A375 (cell line): ENCODE measurements at places on chromosomes 2 and 18. TPM values are rescaled to one million over a fixed set of nuclear protein-coding genes. Genes with fewer than 3 reads are reported as not detected.

The SLC39A6 gene
- 48.2 and 53.8 TPM in 2 replicates for total RNA-seq

The PLGLB2 gene
- total RNA-seq = 0.30 and 0.74 TPM in 2 replicates

The ZNF396 gene
- 0.72 and 1.4 TPM in 2 replicates for total RNA-seq

The CHAC2 gene
- total RNA-seq = 11.7 and 14.1 TPM in 2 replicates

The UGT1A3 gene
- not detected in 2 replicates for total RNA-seq

The NT5C1B gene
- total RNA-seq = not detected in 2 replicates
